ENCODE measurements at places on chromosomes 3 and 15. TPM values are rescaled to one million over a fixed set of nuclear protein-coding genes. Genes with fewer than 3 reads are reported as not detected.

XRN1 gene
- 47.4 TPM for total RNA-seq

TRANK1 gene
- total RNA-seq: 16.5 TPM

DNA sequence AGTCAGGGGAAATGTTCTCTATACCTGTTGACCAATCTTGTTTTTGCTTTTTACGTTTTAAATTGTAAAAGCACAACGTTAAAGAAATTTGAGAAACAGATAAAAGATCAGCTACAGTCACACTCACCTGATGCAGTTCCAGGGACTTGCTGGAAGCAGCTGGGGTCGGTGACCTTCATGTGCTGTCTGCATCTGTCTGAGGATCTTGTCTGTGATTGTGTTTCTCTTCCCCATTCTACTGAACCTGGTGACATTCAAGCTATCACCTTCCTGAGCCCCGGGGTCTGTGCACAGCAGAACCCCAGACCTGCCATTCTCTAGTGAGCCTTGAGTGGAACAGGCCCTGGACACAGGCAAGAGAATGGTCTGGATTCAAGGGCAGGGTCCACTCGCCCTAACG lies 66.4 kb upstream of the SIAH2 start:
- no peak for DNase-seq

- no peak for DNase-seq
These were observed 180.6 kb upstream of the RBMS3 start for GRCh38 chr3:29100292-29100691.

DNA sequence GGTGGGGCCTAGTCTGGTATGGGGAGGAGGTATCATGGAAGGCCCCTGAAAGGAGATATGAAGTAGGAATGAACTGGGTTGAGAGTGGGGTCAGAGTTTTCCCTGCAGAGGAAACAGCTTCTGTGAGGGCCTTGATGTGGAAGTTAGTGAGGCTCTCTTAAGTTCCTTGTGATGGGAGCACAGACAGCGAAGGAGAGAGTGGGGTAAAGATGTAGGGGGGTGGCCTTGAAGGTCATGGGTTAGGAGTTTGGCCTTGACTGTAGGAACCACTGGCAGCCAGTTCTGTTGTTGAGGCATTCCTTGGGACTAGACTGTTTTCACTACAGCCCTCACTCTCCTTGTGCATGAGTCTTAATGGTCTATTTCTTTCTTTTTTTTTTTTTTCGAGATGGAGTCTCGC lies 77.8 kb upstream of the NMNAT3 start:
- DNase-seq: no peak

DNA sequence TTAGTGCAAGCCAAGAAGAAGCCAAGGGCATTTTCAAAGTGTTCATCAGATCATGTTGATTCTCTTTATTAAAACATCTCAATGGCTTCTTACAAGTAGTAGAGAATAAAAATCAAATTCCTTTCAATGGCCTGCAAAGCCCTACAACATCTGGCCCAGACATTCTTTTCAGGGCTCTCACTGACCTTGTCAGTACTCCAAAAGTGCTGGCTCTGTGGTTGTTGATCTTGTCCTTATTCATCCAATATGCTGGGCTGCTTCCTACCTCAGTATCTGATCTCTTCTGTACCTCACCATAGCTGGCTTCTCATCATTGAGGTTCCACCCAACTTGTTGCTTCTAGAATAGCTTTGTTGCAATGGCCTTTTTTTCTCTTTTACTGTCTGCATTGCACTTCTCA lies 74.0 kb upstream of the SAMMSON start:
- no peak for DNase-seq

DNA sequence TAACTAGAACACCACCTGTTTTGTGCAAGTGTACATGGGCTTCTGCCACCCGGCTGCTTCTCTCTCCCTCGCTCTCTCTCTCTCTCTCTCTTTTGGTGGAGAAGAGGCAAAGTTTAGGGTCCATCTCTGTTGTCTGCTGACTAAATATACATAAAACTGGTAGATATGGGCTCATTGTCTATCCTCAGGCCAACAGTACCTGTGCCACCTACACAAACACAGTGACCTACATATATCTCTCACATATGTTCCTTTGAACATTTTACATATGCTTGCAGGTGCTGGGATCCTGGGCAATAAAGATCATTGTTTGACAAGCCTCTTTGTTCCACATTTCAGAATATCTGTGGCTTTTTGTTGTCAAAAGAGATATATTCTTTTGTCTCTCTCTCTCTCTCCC lies 256.3 kb upstream of the KCNH8 start:
- no peak for DNase-seq

GRCh38 chr3:141352262-141352984 lies 15.9 kb upstream of the ZBTB38 start:
- DNase-seq: no peak

H1-8 gene
- total RNA-seq: not detected

XIRP1 gene
- not detected for total RNA-seq

OXNAD1 gene
- total RNA-seq: 12.4 TPM

CYP11A1 gene
- 32.3 TPM for total RNA-seq

GRCh38 chr3:14791343-14791945 lies 27.3 kb upstream of the FGD5 start:
- peak; percentile 64 for DNase-seq

PCSK6 gene
- 13.0 TPM for total RNA-seq
